ENCODE measurements at places on chromosomes 2 and 18.

GRCh38 chr2:98708396-98709186 is 22.3 kb downstream of the MGAT4A start:
- DNase-seq: no peak

DNA sequence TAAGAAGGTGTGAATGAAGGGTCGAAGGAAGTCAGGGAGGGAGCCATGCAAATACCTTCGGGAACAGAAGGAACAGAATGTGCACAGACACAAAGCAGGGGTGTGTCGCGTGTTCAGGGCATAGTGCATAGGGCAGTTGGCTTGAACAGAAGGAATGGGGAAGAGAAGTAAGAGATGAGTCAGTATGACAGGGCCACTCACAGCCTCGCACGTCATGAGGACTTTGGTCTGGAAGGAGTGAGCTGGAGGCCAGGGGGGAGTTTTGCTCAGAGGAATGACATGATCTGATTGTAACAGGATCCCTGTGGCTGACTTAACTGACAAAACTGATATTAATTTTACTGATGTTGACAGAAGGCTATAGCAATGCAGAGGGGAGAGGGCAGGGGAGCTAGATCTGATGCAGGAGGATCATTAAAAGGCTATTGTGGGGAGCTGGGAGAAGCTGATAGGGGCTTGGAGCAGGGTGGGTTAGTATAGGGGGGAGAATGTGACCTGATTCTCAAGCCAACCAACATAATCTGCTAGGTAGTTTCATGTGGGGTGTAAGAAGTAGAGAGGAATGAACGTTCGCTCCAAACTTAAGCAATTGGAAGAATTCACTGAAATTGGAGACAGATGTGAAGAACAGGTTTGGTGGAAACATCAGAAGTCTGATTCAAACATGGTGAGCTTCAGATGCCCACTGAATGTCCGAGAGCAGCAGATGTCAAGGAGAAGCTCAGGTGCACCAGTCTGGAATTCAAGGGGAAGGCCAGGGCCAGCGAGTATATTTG is 60.4 kb upstream of the COPS8 start:
- no peak for DNase-seq

GRCh38 chr2:119981896-119982295 is 31.0 kb upstream of the EPB41L5 start:
- no peak for DNase-seq

GRCh38 chr18:63534615-63535014 is 7.6 kb upstream of the SERPINB12 start:
- DNase-seq: no peak

DNA sequence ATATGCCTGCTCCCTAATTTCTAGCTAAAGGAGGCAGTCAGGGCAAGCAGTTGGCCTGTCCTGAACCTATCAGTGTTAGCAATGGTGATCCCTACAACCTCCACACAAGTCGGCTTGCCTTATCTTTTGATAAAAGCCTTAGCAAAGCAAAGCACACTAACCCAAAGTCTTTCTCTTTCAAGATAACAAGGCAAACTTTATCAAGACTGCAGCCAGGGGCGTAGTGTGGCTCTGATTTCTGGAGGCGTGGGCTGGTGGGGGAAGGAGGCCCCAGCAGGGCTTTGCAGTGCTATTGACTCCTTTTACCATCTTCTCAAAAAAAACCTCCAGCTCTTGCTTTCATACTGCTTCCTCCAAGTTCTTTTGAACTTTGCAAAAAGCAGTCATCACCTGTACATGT is 40.2 kb upstream of the LAMA1 start:
- no peak for DNase-seq

DNA sequence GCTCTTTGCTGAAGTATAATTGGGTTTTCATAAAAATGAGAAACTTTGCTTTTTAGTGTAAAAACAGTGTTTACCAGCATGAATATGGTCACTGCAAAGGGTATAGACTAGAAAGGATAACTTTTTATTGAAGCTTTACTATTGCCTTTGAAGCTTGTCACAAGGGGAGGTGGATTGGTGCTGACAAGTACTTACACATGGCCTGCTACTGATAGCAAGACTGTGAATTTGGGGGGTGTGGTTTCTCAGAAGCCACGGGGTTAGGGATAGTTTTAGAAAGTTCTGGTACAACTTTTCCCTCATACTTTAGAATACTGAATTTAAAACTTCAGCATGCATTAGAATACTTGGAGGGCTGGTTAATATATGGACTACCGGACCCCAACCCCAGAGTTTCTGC is 294.1 kb downstream of the SOCS6 start:
- no peak for DNase-seq

DNA sequence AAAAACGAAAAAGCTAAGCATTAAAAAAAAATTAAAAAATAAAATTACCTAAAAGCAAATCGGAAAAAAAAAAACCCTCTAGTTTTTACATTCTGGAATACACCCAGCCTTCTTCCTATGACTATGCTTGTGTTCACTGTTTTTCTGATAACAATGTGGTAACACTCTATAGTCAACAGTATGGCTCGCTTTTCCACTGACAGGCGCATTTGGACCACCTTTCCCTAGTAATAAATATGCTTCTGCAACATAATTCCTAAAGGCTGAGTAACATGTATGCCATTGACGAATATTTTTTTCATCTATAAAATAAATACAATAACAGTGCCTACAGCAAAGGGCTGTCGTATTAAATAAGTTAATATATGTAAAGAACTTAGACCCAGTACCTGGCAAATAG is 27.9 kb downstream of the NOL10 start:
- DNase-seq: no peak

- no peak for DNase-seq
Observed at GRCh38 chr2:126482582-126483464, 173.1 kb upstream of the GYPC start.

GRCh38 chr18:49723648-49724180 is 89.6 kb downstream of the ACAA2 start:
- DNase-seq: peak; percentile 29

GRCh38 chr2:141767691-141768090 is 363.1 kb downstream of the LRP1B start:
- no peak for DNase-seq

- no peak for DNase-seq
Observed at GRCh38 chr2:238042849-238043584, 17.8 kb upstream of the SCLY start.

DNA sequence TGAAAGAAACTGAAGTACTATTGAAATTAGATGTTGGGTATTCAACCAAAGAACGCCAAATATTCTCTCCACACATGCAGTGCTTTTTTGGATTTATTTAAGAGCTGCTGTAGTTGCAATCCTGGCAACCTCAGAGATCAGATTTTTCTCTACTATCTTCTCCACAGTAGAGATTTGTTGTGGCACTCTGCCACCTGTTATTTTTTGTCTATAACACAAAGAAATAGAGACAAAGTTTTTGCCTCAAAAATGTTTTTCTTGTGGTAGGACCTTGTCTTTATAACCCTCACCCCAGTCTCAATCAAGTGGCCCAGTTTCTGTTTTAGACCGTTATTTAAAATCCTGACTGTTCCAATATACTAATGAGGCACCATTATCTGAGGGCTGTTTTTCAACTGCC is 79.4 kb downstream of the SCG2 start:
- no peak for DNase-seq

- no peak for DNase-seq
Observed at GRCh38 chr18:26227051-26227670, 916 bp downstream of the TAF4B start.

DNA sequence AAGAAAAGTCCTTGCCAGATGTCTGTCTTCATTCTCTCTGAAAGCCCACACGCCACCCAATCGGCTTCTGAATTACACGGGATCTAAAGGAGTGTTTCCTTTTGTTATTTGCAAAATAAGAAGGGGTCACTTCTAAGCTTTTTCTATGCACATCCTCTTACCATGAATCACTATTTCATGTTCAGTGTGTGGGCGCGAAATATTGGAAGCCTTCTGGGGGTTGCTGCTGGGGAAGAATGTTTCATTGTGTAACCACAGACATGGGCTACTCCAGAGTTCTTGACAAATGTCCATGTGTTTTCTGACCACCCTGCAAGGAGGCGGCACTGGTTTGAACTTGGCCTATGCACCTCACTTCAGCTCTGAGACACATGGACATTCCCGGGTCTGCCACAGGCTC is 133.6 kb upstream of the APCDD1 start:
- DNase-seq: no peak

GRCh38 chr2:31429759-31430438 is 15.4 kb upstream of the XDH start:
- peak; percentile 40 for DNase-seq

- no peak for DNase-seq
Observed at GRCh38 chr2:203225423-203226039, 13.3 kb upstream of the CYP20A1 start.

- DNase-seq: no peak
Observed at GRCh38 chr2:178870703-178871102, 63.5 kb upstream of the TTN start.

DNA sequence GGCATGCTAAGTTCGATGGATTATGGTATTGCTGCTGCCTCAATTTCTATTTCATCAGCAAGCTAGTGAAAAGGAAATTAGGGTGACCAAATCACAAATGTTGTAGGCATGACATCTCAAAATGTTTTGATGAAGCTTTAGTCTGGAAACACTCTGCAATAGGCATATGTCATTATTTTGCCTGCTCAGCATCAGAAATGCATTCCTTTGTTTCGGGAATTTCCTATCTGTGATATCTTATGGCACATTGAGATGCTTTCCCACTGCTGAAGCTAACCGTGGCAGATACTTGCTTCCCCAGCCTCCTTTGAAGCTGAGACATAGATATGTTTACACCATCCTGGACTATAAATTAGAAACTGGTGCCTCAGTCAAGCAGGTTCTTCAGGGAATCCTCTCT is 119.7 kb downstream of the CDC42EP3 start:
- no peak for DNase-seq

DNA sequence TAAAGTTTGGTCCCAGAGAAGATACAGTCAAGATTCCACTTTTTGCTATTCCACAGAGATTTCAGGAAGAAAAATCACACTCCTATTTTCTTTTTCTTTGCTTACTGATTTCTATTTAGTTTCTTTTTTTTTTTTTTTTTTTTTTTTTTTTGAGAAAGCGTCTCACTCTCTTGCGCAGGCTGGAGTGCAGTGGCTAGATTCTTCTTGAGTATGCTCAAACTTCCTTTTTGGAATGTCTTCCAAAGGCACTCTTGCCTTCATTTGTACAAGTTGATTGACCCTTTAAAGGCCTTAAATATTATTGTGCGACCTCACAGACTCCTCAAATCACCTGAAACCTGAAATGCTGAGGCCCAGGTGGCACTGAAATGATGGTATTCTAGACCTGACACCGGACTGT is 9.6 kb downstream of the SCN1A start:
- no peak for DNase-seq

GRCh38 chr2:156401861-156402260 is 34.3 kb upstream of the GPD2 start:
- no peak for DNase-seq
